ENCODE measurements at places on chromosomes 13 and 19.

DNA sequence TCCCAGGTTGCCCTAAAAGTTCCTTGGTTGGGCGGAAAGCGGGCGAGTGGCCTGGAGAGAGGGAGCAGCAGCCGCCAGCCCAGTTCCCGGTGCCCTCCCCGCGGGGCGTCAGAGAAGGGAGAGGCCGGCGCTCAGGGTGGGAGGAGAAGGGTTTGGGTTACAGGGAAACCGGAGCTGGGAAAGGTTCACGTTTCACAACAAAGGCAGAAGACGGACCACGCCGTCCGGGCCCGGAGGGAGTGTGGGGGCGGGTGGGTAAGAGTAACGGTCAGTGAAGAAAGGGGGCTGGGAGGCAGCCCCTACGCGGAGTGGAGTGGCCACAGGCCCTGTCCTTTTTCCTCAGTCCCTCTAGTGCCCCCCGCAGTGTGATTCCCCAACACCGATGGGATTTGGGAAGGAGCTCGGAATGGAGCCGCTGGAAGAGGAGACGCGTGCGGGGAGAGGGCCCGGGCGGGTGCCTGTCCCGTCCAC, 1.6 kb downstream of the SIX5 start:
- no peak for DNase-seq

- no peak for DNase-seq
Observed at GRCh38 chr19:3367628-3368440, 1.5 kb downstream of the NFIC start.

- no peak for DNase-seq
Observed at GRCh38 chr13:28657784-28658538, 969 bp upstream of the POMP start.

- DNase-seq: no peak
Observed at GRCh38 chr13:50677687-50678463, 165.6 kb downstream of the DLEU7 start.

DNA sequence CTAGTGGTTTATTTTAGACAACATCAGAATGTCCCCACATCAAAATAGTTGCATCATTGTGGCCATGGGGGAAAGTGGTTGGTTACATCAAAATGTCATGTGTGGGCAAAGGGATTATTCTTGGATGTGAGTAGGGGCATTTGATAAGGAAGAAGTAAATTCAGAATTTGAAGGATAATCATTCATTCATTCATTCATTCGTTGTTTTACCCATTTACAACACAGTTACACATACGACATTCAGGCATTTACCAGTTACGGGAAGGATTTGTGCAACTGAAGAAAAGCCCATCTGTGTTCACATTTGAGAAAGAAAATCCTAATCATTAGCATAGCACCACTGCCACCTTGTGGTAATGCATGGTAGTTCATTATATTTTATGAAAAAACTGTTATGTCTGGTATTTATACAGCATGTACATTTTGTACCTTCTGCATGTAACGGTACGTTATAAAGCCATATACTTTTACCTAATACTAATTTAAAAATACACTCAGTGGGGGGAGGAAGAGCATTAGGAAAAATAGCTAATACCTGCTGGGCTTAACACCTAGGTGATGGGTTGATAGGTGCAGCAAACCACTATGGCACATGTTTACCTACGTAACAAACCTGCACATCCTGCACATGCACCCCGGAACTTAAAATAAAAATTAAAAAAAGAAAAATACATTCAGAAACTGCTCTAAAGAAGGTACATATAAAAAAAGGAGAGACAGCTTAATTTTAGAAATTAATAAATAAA, 62.1 kb downstream of the DGKH start:
- DNase-seq: no peak

- no peak for DNase-seq
Observed at GRCh38 chr19:39097721-39098120, 13.6 kb downstream of the ACP7 start.

DNA sequence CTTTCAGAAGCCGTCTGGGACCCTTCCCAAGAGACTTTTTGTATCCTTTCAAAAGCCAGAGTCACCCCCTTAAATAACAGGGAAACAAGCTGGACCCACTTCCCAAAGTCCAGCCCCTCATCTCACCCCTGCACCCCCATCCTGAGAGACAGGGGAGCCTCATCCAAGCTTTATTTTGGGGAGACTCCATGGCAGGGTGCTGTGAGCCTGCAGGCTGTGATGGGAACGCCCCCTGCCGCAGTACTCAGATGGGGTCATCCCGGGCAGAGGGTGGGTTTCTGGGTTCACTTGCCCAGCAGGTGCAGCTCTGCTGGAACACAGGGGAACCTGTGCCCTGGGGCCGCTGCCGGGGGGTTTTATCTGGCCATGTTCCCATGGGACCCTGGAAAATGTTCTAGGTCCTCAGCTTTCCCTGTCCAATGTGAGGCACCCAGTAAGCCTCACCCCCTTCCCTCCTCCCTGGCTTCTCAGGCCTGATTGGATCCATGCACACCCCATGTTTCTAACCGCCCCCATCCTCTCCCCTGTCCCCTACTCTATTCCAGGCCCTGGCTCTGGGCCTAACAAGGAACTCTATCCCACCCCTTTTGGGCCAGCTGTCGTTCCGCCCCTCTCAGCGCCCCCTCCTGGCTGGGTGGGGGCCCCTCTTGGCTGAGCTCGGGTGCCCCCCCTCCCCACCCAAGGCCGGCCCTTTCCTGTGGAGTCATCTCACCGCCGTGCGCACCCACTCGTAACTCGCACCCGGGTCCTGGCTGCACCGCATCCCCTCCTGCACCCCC, 1.0 kb downstream of the HIF3A start:
- no peak for DNase-seq

DNA sequence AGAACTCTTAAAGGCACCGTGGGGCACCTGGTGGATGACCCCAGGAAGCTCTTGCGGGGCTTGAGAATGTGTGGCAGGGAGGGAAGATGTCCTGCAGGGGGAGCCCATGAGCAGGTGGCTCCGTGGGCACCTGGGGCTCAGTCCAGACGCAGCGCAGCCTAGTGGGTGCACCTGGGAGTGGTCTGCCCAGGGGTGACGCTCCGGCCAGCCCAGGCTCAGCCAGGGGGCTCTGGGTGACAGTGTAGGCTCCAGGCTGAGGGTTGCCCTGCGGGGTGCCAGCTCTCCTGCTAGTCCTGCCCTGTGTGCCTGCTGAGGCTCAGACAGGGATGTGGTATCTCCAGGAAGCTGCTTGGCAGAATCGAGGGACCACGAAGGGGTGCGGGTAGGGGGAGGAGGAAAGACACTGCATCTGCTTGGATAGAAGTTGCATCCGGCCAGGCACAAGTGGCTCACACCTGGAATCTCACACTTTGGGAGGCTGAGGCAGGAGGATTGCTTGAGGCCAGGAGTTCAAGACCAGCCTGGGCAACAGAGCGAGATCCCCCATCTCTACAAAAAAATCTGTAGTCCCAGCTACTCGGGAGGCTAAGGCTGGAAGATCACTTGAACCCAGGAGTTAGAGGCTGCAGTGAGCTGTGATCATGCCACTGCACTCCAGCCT, 15.0 kb upstream of the PGLS start:
- DNase-seq: peak; percentile 71

- DNase-seq: no peak
Observed at GRCh38 chr13:20193162-20193906, 596 bp upstream of the GJB2 start.

GRCh38 chr13:38223089-38223488, 126.6 kb upstream of the UFM1 start:
- no peak for DNase-seq

DNA sequence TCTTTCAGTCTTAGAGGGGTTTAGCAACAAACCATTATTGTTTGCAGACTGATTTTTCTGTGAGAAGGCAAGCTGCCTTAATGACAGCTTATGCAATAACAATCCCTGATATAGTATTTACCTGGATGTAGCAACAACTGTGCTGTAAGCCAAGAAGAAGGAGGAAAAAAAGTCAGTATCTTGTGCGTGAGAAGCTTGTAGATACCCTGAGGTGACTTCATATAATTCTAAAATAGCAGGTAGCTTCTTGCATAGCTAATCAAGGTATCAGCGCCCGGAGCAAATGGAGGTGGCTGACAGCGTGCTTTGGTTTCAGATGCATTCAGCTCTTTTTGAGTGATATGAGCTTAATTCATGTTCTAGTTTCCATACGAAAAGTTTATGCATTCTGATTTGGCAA, 309.8 kb downstream of the KLF5 start:
- no peak for DNase-seq

DNA sequence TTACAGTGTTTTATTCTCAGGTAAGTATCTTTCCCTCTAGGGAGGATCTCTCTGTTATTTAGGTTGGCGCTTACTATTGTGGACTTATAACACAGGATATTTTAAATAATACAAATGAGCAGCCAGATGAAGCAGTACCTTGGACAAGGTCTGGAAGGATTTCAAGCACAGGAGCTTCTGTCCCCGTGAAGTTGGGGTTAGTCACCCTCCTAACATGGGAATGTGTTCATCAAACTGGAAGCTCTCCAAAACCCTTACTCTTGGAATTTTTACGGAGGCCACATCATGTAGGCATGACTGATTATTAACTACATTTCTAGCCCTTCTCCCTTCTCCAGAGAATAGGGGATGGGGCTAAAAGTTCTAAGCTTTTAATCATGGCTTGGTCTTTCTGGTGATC, 38.3 kb upstream of the SPRY2 start:
- DNase-seq: no peak

DNA sequence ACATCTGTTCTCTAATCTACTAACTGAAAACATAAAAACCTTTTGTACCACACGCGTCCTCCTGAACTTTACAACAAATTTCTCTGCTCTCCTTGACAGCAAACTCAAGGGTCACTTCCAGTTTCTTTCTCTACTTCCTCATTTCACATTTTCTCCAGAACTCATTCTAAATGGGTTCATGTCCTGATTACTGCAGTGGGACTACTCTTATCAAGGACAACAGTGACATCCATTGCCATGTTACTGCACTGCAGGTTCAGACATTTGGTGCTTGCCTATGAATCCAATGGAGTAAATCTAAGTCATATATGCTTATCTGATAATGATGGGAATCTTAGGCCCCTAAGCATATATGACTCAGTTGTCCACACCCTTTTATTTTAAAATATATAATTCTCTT, 35.3 kb downstream of the FPR3 start:
- no peak for DNase-seq

DNA sequence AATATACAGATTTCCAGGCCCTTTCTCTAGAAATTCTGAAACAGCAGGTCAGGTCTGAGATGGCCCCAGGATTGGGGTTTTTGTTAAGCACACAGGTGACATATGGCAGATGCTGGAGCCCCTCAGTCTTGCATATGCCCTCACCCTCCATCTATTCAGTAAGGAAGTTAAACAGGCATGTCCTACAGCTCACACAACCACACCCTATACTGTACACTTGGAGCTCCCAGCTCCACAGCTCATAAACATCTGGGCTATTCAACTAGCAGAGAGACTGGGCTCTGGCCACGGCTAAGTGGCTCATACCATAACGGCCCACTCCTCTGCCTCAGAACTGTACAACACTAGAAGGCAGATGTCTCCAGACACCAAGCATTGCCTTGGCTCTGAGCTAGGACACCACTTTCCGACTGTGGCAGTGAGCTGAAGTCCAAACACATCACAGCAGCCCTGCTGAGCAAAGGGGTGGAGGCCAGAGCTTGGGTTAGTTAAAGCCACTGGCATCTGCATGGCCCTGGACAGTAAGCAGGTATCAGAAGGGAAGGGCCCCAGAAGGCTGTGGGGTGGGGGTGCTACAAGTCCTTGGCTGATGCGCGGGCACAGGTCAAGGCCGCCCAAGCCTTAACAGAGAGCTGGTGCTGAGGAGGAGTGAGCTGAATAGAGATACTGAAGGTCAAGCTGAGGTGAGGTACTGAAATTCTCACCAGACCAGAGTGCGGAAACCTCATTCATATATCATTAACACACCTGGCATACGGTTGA, 79.1 kb downstream of the ABCC4 start:
- DNase-seq: no peak

DNA sequence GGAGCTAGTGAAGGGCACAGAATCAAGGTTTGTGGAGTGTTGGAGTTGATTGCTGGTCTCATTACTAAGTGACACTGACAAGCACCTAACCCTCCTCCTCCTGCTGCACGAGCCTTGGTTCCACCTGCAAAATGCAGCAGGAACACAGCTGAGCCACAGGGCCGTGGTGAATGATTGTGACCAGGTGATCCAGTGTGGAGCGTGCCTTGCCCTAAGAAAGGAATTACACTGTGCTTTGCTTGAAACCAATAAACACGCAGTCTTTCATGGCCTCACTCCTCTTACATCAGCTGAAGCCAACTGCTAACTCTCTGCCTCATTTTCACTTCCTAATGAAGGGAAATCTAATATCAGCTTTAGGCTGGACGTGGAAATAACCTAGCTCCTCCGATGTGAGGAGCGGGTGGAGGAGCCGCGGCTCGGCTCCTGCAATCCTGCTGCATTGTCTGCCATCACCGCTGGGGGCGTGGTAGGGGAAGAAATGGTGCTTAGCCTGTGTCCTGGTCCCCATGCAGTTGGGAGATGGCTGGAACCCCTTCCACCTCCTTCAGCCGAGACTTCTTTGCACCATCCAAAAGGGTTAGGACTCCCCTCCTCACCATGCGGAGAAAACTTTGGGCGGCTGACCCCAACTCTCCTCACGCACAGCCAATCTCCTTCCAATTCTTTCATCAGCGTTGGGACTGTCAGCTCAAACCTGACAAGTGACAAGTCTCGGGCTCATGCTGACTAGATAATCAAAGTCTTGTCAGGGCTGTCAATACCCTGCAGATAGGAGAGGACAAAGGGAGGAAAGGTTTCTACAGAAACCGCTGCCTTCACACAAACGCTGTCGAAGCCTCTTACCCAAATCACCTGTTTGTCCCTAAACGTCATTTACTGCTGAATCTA, 427.9 kb downstream of the ZNF536 start:
- DNase-seq: peak; percentile 3

- no peak for DNase-seq
Observed at GRCh38 chr19:27676877-27677276, 1536.1 kb downstream of the UQCRFS1 start.

DNA sequence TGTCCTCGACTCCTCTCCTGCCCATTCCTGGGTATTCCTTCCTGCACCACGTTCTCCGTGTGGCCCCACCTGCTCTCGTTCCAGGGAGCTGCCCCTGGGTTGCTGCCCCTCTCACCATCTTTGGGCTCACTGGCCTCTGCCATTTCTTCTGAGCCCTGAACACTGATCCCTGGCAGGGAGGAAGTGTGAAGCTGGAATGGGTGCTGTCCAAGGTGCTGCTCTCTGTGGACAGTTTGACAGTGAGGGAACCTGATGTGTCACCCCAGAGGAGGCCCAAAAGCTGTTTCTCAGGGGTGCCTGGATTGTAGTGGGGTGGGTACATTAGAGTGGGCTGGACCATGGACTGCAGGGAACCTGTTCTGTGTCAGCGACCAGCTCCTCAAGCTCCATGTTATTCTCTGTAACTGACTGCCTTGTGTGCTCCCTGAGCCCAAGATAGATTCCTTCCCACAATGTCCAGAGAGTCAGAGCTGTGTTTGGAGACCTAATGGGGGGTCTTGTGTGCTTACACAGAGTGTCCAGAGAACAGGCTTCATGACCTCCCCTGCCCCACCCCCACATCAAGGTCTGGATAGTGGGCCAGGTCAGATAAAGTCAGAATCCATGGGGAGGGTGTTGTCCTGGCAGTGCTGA, 7.2 kb upstream of the CEACAM8 start:
- no peak for DNase-seq

GRCh38 chr19:45040059-45040771, 1.4 kb downstream of the CLASRP start:
- no peak for DNase-seq

GRCh38 chr13:67299072-67299635, 69.0 kb upstream of the PCDH9 start:
- DNase-seq: no peak

All from stimulated activated CD8-positive, alpha-beta memory T cell treated with anti-CD3 and anti-CD28 coated beads, Interleukin-4, amount 100 ng/mL, for 24 hours (primary cell).